Left lung (tissue), 14 donors: ENCODE measurements at places on chromosomes 12 and 14. TPM values are rescaled to one million over a fixed set of nuclear protein-coding genes. Genes with fewer than 3 reads are reported as not detected.

SLC25A21 gene
- polyA plus RNA-seq, result 2.9 TPM

RNU4-1 gene
- polyA plus RNA-seq, result not detected

DNA sequence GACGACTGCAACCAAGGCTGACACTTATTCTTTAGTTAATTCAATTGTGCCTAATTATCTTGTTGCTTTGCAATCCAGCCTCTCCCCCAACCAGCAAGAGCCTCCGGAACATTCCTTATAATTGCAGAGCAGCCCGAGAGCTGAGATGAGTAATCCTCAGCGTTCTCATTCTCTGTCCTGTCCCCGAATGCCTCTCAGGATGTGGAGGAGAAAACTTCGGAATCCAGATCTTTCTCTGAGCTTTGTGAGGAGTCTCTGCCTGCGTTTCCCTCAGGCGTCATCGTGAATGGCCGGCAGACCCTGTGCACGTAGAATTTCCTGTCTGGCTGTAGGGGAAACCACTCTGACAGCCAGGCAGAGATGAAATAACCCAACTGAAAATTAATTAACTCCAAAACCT is 160.5 kb upstream of the DIO3 start:
- no peak for DNase-seq

TCL1A gene
- 0.80 TPM for polyA plus RNA-seq

ASB2 gene
- polyA plus RNA-seq, result 1.7 TPM

DNA sequence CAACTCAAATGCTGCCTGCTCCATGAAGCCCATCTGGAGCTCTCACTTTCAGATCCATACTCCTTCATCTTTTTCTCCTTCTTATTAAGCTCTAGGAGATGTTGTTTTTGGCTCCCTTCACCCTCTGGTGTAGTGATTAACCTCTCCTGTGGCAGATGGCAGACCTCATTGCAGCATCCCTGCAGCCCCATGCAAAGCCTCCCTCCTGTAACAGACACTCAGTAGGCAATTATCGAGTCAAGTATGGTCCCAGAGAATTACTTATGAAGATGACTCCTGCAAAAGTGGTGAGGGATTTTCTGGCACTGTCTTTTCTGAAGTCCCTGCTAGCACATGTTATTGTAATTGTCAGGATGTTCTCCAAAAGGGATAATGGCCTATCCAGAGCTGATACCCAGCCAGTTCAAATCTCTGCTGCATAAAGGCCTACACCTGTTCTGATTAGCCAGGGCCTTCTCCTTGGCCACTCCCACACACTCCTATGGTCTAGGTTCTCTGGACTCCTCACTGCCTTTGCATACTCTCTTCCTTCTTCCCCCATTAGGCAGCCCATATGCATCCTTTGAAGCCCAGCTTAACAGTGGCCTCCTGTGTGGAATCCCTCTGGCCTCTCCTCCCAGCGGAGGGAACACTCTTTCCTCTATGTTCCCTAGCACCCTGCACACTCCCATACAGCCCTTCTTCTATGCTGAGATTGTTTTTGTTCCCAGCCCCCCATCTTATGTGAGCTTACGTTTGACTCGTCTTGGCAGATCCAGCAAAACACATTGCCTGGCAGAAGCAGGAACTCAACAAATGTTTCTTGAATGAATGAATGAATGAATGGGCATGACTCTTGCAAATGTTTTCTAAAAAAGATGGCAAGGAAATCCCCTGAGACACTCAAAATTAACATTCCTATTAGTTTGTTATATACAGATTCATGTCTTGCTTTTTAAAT is 43.9 kb upstream of the MDM1 start:
- no peak for DNase-seq

NAV3 gene
- polyA plus RNA-seq, result 7.6 TPM

- no peak for DNase-seq
Measured at GRCh38 chr14:57903954-57904353, 38.1 kb upstream of the SLC35F4 start.

DNA sequence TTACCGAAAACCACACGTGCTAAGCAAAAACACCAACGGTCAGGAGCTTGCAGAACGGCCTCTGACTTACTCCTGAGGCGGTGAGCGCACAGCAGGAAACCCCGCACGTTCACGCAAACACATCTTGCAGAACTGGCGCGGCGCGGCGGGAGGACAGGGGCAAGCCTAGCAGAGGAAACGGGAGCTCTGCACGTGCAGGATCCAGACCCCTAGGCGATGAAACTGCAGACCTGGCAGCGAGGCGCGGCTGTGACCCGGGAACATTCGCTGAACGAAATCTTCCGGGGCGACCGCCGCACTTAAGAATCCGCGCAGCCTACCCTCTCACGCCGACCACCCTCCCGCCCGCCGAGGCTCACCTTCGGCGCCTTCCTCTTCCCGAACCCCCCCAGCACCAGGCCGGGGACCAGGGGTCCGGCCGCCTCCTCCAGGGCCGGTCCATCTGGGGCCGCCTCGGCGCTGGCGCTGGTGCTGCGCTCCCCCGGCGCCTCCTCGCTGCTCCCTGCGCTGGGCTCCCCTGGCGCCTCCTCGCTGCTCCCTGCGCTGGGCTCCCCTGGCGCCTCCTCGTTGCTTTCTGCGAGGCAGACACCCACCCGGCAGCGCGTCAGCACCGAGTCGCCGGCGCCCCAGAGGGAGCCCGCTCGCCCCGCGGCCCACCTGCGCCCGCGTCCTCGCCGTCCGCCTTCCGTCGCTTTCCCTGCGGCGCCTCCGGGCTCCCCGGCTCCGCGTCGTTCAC is 615 bp downstream of the DDX51 start:
- DNase-seq, result no peak

DDN gene
- 0.10 TPM for polyA plus RNA-seq

DNA sequence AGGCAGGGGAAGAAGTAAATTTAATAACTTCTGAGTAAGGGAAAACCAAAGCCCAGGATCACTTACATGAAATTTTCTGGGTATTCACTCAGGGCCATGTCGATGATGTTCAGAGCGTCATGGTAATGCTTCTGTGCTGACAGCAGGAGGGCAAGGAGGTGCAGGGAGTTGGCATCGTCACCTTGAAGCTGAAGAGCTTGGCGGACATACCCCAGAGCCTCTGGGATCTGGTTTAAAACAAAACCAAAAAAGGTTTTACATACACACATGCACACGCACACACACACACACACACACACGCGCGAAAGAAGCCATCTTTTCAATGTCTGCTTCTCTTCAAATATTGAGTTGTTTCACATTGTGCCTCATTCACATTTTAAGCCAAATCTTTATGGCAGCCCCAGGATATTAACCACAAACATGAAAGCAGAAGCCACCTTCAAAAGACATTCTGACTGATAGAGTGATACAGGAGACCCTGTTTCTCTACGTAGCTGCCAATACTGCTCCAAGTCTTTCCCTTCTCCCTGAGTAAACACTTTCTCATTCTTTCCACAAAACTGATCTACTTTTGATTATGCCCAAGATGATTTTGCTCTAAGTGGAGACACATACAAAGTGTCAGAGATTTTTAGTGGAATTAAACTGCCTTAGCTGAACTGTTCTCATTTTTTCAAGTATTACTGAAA is 172.1 kb downstream of the TTC7B start:
- no peak for DNase-seq

GRCh38 chr12:104136577-104136976 is 1.4 kb downstream of the NFYB start:
- DNase-seq, result peak; percentile 16

PRIMA1 gene
- 0.87 TPM for polyA plus RNA-seq

DNA sequence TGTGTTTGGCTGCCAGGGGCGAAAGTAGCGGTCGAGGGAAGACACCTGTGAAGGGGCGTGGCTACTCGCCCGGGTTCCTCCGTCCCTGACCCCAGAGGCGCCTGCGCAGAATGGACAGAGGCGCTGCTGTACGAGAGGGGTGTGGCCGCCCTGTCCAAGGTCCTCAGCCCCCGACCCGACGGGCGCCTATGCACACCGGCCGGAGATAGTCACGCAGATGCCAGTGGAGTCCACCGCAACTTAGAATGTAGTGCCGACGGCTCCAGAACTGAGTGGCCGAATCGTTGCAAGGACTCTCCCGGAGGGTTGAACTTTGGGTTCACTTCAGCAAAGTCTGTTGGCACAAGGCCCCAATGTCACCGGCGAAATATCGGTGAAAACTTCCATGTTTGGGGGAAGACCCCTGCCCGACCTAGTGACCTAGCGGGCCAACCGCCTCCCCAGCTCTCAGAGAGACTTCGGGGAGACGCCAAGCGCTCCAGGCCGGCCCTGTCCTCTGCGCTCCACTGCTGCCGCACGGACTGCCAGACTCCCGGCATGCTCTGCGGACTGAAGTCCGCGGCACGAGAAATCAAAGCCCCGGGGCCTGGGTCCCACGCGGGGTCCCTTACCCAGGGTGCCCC is 541 bp upstream of the RNU6-7 start:
- peak; percentile 94 for DNase-seq

- DNase-seq, result peak; percentile 84
Measured at GRCh38 chr12:5988659-5989116, 43.6 kb upstream of the ANO2 start.

DNA sequence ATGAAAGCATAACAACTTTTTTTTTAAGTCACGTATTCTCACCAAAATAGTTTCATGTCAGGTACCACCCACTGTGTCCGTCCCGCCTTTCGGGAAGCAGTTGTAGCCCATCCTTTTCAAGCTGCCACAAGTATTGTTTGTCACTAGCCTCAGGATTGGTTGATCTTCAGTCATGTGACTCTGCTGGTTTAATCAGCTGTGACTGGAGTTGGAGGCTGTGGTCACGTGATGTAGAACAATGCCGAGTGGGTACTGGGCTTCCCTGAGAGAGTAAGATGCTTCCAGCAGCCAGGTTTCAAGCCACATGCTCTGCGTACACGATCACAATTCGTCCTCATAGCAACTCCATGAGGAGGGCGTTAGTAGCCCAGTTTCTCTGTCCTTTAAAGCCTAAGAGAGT is 83.0 kb upstream of the WSCD2 start:
- no peak for DNase-seq

NTF3 gene
- 3.0 TPM for polyA plus RNA-seq

GRCh38 chr12:38903596-38903995 is 1.8 kb downstream of the CPNE8 start:
- no peak for DNase-seq

PLA2G1B gene
- polyA plus RNA-seq, result 1.1 TPM

GRCh38 chr12:85920324-85920947 is 46.3 kb downstream of the NTS start:
- no peak for DNase-seq

DNA sequence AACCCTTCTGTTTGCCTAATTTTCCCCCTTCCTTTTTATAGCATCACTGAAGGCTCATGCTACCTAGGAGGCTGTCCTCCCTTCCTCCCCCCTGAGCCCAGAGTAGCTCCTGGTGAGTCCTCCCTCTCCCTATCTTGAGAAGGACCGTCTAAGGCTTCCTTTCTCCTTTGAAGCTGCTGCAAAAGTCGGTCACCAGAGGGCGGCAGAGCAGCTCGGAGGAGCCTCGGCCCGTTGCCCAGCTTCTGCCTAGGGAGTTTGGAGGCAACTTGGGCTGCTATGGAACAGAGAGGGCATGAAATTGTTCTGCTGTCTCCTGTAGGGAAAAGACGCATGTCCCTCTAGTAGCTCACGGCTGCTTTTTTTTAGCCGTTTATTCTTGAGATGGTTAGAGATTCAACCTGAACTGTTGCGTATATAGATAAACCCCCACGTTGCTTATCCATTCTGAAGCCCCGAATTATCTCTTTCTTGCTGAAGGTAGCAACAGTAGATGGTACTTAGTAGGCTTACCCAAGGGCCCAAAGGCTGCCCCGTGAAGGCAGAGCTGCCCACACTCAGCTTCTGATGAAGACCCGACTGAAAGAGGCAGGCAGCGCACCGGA is 5.7 kb downstream of the WNT5B start:
- no peak for DNase-seq
